ENCODE measurements at places on chromosomes 1 and 21.
A peak's percentile ranks its signal among the peaks of the same experiment; 100 is the strongest.

GRCh38 chr1:23636009-23636408 is 55.6 kb upstream of the RPL11 start:
- no peak for DNase-seq

DNA sequence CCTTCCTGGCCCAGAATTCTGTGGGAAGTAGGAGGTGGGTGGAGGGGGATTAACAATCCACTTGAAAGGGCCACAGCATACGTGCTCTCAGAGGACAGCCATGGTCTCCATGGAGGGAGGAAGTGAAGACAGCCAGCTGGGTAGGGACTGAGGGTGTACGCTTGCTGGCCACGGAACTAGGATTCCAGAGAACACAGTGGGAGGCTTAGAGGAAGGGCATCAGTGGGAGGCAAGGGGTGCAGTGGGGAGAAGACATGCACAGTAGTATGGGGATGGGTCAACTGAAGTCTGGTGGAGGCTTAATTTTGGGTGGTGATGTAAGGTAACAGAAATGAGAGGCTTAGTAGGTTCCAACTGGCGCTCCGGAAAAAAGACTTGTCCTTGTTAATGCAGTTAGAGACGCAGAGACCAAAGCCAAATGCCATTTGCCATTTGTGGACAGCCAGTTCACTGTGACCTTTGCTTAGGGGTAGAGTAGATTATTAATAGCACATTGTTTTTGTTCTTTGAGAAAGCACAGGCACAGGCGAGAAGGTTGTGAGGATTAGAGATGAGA is 103.0 kb downstream of the ZSCAN20 start:
- no peak for DNase-seq

DNA sequence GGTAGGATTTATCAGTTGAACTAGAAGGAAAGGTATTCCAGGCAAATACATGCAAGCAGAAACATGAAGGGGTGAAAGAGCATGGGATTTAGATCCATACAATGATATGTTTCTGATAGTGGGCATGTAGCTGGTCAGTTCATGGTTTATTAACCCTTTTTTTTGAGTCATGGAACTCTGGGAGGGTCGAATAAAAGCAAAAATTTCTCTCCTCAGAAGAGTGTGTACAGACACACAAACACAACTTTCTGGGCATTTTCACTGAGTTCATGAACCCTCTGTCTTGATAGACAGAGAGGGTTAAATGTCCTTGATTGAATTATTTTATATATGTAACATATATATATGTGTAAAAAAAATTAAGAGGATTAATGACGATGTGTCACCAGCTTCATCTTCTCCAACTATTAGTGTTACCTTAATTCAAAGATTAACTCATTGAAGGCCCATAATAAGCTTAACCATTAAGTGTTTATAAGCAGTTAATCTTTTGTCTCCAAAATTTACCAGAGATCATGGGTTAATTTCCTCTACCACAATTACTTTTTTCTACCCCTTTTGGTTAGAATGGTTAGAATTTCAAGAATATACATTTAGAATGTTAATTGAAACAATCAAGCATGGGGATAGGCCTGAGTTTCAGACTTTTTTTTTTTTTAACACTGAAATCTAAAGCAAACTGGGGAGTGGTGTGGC is 4.6 kb downstream of the JUN start:
- DNase-seq, result no peak

GRCh38 chr21:29640080-29640508 is 299.7 kb downstream of the GRIK1 start:
- DNase-seq, result no peak

GRCh38 chr1:67832737-67833601 is at the start of gene GNG12:
TSS of gene GNG12 (minus strand) at chr1:67833467. CDS start at chr1:67707686, 125,781 bp downstream.
- peak; percentile 76 for DNase-seq

DNA sequence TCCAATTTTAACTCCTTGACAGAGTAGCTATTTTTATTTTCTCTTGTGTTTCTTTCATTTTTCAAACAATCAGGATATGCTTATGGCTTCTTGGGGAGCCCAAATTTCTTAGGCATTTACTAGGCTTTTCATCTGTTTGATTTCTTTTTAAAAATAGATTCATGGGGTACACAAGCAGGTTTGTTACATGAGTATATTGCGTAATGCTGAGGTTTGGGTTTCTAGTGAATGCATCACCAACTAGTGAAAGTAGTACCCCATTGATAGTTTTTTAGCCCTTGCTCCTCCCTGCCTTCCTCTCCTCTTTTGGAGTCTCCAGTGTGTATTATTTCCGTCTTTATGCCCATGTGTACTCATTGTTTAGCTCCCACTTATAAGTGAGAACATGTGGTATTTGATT is 190.7 kb downstream of the CENPF start:
- no peak for DNase-seq

- no peak for DNase-seq
These were observed 40.2 kb upstream of the ST6GALNAC5 start for GRCh38 chr1:76827066-76827465.

GRCh38 chr1:209157546-209158249 is 425.8 kb upstream of the CAMK1G start:
- DNase-seq, result no peak

GRCh38 chr21:45391743-45392572 is 13.0 kb upstream of the COL18A1 start:
- no peak for DNase-seq

- DNase-seq, result no peak
These were observed 74.7 kb downstream of the NTPCR start for GRCh38 chr1:233025157-233025556.

DNA sequence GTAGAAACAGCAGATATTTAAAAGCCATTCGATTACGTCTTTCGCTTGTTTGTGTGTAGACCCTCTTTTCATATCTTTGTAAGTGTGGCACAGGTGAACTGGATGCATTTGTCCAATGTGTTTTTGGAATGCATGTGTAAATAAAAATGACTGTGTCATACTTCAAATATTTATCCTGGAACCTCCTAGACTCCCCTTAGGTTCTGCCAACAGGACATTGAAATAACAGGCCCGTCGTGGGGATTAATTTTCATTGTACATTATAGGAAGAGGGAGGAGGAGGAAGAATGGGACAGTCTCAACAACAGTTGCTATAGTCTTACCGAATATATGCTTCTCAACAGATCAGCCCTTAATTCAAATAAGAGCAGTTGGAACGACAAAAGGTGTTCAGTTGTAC is 95.8 kb downstream of the PRKAB2 start:
- no peak for DNase-seq

DNA sequence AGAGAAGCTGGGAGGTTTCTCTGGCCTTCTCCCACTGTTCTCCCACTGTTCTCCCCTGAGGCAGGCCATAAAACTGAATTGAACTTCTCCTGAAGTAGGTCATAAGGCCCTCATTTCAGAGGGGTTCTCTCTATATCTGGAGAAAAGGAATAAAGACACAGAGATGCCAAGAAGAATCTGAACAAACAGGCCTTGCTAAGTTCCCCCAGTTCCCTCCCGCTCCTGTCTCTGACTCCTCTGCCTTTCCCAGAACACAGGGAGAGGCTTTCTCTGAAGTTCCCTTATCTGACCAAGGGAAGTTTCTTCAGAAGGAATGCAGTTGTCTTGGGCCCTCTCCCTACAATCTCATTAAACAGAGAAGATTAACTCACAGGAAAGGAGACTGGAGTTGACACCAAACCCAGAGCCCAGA is 83.4 kb downstream of the SLC16A1 start:
- no peak for DNase-seq

Data from hepatic stellate cell (primary cell).